ENCODE measurements at places on chromosomes 11 and 22.

DNA sequence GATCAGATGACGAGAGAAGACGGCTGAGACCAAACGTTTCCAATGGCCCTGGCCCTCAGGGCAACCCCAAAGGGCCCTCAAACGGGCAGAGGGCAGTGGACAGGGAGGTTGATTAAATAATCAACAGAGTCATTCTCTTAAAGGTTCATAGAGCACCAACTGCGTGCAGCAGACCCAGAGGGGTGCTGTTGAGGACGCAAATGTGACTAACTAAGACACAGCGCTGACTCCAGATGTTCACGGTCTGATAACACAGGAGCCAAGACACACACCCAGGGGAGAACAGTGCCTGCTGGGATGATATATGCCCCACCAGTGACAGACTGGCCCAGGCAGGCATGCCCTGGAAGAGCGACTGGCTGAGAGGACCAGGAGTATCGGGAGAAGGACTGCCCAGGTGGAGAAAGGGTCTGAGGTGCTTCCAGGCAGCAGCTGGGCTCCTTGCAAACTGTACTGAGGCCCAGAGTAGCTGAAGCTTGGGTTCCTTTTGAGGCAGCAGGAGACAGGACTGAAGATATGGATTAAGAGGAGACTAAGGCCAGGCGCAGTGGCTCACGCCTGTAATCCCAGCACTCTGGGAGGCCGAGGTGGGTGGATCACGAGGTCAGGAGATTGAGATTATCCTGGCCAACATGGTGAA, 7.7 kb downstream of the VWCE start:
- no peak for DNase-seq

DNA sequence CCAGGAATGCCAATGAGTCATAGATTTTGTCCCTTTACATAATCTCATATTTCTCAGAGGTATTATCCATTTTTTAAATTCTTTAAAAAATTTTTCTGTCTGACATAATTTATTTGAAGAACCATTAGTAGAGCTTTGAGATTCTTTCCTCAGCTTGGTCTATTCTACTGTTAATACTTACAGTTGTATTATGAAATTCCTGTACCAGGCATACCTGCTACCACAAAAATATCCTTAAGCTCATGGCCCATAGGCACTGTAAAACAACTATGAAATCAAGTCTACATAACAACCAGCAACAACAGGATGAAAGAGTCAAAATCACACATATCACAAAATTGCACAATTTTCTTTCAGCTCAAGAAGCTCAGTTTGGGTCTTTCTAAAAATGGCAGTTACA, 541.3 kb downstream of the LUZP2 start:
- no peak for DNase-seq

GRCh38 chr11:104333977-104334376, 170.0 kb upstream of the PDGFD start:
- DNase-seq = peak; percentile 5

- DNase-seq = peak; percentile 20
Observed at GRCh38 chr11:9126636-9127035, 35.2 kb upstream of the SCUBE2 start.

GRCh38 chr11:59247531-59248227, 35.0 kb upstream of the MPEG1 start:
- no peak for DNase-seq

GRCh38 chr11:74388678-74389327, 9.4 kb downstream of the PGM2L1 start:
- DNase-seq = peak; percentile 78

DNA sequence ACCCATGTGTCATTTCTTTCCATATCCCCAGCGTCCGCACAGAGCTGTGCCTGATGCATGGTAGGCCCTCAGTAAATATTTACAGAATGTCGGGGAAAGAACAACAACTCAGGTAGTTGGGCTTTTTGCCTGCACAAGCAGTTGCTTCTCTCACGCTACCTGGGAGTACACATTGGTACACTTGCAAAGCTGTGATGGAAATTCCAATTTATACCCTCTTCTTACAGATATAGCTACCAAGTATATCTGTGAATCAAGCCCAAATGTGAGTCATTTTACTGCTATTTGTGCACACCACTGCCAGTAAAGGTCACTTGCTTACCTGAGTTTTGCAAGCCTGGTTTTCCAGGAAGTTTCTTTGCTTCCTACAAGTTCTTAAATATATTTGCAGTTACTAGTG, 333.0 kb upstream of the NARS2 start:
- no peak for DNase-seq

DNA sequence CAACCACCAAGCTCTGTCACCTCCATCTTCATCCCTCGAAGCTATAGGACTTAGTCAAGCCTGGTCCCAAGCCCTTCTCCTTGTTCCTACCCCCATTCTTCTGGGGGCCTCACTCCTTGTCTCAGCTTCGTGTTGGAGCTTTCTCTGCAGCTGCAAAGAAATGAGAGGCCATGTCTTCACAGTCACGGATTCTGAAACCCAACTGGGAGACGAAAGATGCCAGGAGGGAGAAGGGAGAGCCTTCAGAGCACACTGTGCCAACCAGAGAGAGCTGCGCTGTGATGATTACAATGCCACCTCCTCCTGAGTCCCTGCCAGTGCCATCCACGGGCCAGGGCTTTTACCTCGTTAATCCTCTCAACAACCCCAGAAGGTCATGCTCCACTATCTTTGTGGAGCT, 469.3 kb downstream of the TBC1D22A start:
- DNase-seq = no peak

GRCh38 chr11:764322-765024, 12.8 kb downstream of the GATD1 start:
- DNase-seq = no peak
